ENCODE measurements at places on chromosomes 1 and 21. TPM values are rescaled to one million over a fixed set of nuclear protein-coding genes. Genes with fewer than 3 reads are reported as not detected.

DNA sequence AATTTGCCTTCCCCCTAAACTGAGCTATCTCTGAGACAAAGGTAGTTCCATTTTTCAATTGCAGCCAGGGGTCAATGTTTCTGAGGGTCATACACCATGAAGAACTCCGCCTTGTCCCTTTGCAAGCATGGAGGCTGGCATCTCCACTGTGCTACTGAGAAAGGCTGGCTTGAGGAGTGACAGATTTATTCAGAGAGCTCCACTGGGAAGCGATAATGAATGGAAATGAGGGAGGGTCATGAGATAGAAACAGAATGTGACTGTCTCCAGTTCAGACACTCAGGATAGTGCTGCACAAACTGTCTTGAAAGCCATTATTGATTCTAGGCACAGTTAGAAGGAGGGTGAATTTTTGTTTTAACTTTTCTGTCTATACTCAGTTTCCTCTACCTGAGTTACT is 197.5 kb downstream of the ZNF326 start:
- peaks cover 7% of the 10 kb centered on the region for H3K27me3 ChIP-seq
- no peak for DNase-seq
- H3K4me1 ChIP-seq = no peaks in the 10 kb centered on the region
- no peak overlapping the region for H3K27ac ChIP-seq

DNA sequence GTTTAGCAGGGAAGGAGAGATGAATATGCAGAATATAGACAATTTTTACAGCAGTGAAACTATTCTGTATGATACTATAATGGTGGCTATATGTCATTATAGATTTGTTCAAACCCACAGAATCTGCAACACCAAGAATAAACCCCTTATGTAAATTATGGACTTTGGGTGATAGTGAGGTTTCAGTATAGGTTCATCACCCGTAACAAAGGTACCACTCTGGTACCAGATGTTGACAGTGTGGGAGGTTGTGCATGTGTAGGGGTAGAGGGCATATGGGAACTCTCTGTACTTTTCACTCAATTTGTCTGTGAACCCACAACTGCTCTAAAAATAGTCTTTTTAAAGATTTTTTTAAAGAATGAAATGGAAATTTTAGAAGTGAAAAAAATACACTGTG is 29.9 kb upstream of the PRDX6 start:
- no peak overlapping the region for H3K27ac ChIP-seq
- no peaks in the 10 kb centered on the region for H3K27me3 ChIP-seq
- no peak overlapping the region for H3K4me3 ChIP-seq
- H3K4me1 ChIP-seq = peaks cover 21% of the 10 kb centered on the region

DNA sequence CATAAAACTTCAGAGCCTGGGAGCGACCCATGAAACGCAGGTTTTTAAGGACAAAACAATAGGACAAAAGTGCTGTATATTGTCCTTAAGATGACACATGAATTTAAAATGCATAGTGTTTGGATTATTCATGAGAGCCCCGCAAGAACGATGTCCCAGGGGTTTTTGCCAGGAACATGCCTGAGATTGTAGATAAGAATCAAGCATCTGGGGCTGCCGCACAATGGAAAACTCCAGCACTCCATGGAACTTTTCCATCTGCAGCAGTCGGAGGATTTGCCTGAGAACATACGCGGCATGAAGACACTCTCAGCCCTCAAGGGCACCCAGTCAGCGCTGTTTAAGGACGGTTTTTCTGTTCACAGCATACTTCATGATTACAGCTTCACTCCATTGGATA is 5.3 kb upstream of the ERG start:
- H3K4me1 ChIP-seq = peaks cover 7% of the 10 kb centered on the region
- no peak overlapping the region for H3K27ac ChIP-seq
- no peaks in the 10 kb centered on the region for H3K36me3 ChIP-seq
- H3K4me3 ChIP-seq = no peak overlapping the region
- peaks cover 33% of the 10 kb centered on the region for H3K27me3 ChIP-seq

DNA sequence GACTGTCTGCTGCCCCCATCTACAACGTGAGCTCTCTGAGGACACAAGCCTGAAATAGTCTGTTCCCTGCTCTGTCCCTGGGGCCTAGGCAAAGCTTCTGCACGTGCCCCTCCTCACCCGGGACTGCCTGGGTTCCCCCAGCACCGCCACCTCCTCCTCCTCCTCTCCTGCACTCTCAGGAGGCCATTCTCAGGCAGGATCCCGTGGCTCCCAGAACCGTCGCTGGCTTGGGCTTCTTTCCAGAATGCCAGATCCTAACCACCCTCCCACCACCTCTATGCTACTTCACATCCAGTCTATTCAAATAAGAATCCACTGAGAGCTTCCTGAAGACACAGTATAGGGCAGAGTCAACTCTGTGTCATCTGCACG is 11.2 kb downstream of the NPHP4 start:
- no peaks in the 10 kb centered on the region for H3K4me1 ChIP-seq
- H3K36me3 ChIP-seq = peaks cover 12% of the 10 kb centered on the region
- H3K27me3 ChIP-seq = no peaks in the 10 kb centered on the region
- no peak overlapping the region for H3K27ac ChIP-seq
- no peak overlapping the region for H3K4me3 ChIP-seq
- no peak for DNase-seq

DNA sequence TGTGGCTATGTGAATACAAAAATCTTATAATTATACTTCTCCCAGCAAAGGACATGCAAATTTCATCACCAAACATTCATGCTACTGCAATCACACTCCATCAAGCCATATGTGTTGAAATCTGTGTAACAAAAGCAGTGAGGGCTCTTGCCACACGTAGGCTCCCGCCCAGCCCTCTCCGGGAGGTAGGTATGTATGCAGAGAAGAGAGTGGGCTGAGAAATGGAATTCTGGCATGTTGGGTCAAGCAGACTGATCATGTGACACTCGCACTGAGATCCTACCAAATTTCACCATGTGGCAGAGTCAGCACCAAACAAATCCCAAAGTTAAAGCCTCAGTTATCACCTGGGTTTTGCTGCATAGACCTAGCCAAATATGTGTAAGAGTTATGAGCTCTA is 49.7 kb downstream of the APP start:
- no peaks in the 10 kb centered on the region for H3K36me3 ChIP-seq
- H3K4me1 ChIP-seq = peaks cover 14% of the 10 kb centered on the region
- H3K27me3 ChIP-seq = no peaks in the 10 kb centered on the region
- no peak overlapping the region for H3K27ac ChIP-seq
- no peak overlapping the region for H3K4me3 ChIP-seq

DNA sequence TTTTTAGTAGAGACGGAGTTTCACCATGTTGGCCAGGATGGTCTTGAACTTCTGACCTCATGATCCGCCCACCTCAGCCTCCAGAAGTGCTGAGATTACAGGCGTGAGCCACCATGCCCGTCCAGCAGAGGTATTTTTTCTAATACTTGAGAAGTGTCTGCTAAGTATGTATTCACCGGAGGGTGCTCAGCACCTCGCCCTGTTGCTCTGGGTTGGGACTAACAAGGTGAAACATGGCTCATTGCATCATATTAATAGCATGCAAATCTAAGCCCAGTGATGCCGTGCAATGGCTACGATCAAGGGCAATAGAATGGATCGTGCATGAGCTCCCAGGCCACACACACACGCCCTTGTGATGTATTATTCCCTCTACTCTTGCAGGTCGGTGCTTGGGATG is 68.7 kb downstream of the PDE9A start:
- H3K36me3 ChIP-seq = no peaks in the 10 kb centered on the region
- DNase-seq = no peak
- H3K27me3 ChIP-seq = no peaks in the 10 kb centered on the region
- no peak overlapping the region for H3K27ac ChIP-seq
- H3K4me1 ChIP-seq = peaks cover 7% of the 10 kb centered on the region
- no peak overlapping the region for H3K4me3 ChIP-seq

GRCh38 chr1:97093741-97094140 is 372.2 kb downstream of the PTBP2 start:
- no peak overlapping the region for H3K27ac ChIP-seq
- no peak overlapping the region for H3K4me3 ChIP-seq
- H3K27me3 ChIP-seq = no peaks in the 10 kb centered on the region
- H3K36me3 ChIP-seq = peaks cover 14% of the 10 kb centered on the region

DNA sequence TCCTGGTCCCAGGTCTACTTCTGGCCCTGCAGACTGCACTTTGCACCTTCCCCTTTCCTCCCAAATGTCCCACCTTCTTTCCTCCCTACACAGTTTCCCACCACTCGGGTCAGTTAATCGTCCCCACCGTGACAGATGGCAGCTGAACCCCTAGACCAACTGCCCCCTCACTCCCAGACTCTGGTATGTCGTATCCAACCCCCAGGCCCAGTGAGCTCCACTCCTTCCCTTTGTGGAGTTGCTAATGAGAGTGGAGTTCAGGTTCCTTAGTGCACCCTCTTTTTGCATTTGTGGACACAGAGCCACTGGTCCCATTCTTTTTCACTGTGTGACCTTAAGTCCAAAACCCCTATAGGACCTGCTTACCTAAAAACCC is 1.8 kb downstream of the MAN1C1 start:
- H3K27ac ChIP-seq = peak overlapping the region; percentile 58
- H3K36me3 ChIP-seq = no peaks in the 10 kb centered on the region
- peaks cover 72% of the 10 kb centered on the region for H3K4me1 ChIP-seq
- no peak for DNase-seq
- peak overlapping the region; percentile 76 for H3K4me3 ChIP-seq

- no peak for DNase-seq
- H3K27ac ChIP-seq = peak overlapping the region; percentile 88
- peaks cover 93% of the 10 kb centered on the region for H3K4me1 ChIP-seq
- no peaks in the 10 kb centered on the region for H3K27me3 ChIP-seq
Measured at GRCh38 chr1:89670163-89670562, 37.2 kb downstream of the LRRC8C start.

DNA sequence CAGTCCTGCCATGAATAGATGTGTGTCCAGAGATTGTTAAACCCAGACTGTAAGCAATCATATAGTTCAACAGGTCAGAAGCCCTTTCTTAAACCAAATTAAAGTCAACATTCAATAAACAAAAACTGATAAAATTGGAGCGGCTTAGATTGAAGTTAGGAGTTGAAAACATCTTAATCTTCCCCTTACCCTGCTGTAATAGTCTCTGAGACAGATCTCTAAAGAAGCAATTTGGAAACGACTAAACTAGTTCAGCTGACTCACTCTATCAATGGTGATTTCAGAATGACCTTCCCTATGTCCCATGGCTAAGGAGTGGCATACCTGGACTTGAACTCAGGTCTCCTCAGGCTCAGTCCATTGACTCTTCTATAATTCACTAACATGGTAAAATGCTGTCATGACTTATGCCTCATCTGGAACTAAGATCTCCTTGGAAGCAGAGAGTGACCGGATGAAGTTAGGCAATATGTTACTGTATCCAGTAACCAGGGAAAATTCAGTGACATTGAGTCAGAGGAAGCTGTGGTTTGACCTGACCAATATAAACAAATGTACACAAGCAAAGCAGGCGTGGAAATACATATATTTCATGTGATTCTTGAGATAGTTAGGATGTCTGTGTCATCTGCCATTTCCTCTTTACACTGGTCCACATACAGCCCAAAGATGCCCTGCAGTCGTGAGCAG is 30.1 kb downstream of the SGIP1 start:
- H3K4me3 ChIP-seq = no peak overlapping the region
- H3K36me3 ChIP-seq = no peaks in the 10 kb centered on the region

- H3K4me1 ChIP-seq = peaks cover 10% of the 10 kb centered on the region
- no peak overlapping the region for H3K27ac ChIP-seq
- H3K36me3 ChIP-seq = peaks cover 11% of the 10 kb centered on the region
- DNase-seq = no peak
Measured at GRCh38 chr1:53330819-53331218, 2.9 kb upstream of the LRP8 start.

- H3K27me3 ChIP-seq = peaks cover 42% of the 10 kb centered on the region
- no peak overlapping the region for H3K4me3 ChIP-seq
- H3K36me3 ChIP-seq = no peaks in the 10 kb centered on the region
- H3K4me1 ChIP-seq = peaks cover 15% of the 10 kb centered on the region
- no peak overlapping the region for H3K27ac ChIP-seq
Measured at GRCh38 chr1:26991310-26992116, 2.0 kb upstream of the TRNP1 start.

- H3K4me1 ChIP-seq = no peaks in the 10 kb centered on the region
- H3K4me3 ChIP-seq = no peak overlapping the region
- H3K27me3 ChIP-seq = peaks cover 3% of the 10 kb centered on the region
- no peak overlapping the region for H3K27ac ChIP-seq
Measured at GRCh38 chr1:14371771-14372497, 226.6 kb upstream of the KAZN start.

DNA sequence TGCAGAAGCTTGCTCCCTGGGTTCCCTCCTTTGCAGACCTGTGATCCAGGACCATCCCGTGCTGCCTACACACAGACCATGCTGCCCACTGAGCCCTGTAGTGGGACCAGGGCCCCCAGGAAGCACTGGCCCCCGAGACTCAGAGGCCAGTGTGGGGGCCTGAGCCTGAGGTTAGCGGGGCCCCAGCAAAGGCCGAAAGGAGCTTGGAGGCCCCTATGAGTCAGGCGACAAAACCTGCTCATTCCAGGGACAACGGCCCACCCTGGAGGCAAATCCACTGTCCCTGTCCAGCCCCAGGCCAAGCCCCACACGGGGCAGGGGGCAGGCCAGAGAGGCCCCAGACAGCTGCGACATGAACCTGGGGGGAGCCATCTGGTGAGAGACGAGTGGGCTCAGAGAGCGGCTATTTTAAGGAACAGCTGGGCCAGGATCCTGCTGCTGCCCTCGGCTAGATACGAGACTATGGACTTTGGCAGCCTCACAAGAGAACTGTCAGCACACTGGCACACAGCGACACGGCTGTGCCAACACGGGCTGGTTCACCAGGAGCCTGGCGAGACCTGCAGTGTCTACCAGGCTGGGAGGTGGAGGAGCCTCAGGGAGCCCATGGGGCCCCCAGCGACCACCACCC is 74.7 kb downstream of the ARHGEF16 start:
- no peaks in the 10 kb centered on the region for H3K36me3 ChIP-seq
- DNase-seq = no peak
- H3K4me3 ChIP-seq = no peak overlapping the region
- H3K27me3 ChIP-seq = no peaks in the 10 kb centered on the region

DNA sequence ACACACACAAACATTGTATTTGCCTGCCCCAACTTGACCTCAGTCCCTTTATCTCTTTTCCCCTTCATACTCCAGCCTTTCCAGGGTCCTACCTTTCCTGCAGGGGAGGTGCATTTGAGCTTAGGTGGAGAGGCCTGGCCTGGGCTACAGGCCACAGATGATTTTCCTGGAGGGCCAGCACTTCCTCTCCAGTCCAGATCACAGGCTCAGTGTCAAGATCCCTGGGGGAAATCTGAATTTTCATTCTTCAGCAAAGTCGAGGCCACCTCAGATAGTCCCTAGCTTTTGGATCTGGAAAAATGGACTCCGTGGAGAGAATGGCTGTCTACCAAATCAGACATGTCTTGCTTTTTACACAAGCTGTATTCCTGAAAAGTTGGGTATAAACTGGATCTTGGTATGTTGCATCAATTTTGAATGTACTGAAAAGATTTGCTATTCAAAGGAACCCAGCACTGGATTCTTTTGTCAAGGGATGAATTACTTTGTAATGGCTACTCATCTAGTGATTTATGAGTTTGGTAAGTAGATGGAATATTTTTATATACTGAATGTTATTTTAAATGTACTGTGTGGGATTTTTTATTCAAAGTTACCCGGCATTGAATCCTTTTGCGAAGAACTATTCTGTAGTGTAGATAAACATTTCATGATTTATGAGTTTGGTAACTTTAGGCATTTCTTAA is 78.7 kb downstream of the DDR2 start:
- DNase-seq = no peak
- H3K27ac ChIP-seq = no peak overlapping the region
- H3K4me3 ChIP-seq = no peak overlapping the region
- H3K36me3 ChIP-seq = no peaks in the 10 kb centered on the region
- no peaks in the 10 kb centered on the region for H3K27me3 ChIP-seq

The NUDC gene
- 101 TPM for total RNA-seq

The IFT25 gene
- total RNA-seq = 56.6 TPM

The TNNI3K gene
- total RNA-seq = 0.37 TPM

The OR11L1 gene
- total RNA-seq = not detected

The HCRTR1 gene
- total RNA-seq = not detected

All from activated CD4-positive, alpha-beta T cell treated with anti-CD3 and anti-CD28 coated beads for 36 hours (primary cell).